ENCODE measurements at places on chromosomes 2 and 18.

- DNase-seq = no peak
Observed at GRCh38 chr2:33213648-33214047, 262.8 kb upstream of the RASGRP3 start.

GRCh38 chr2:74577448-74577847, 22.9 kb downstream of the DOK1 start:
- DNase-seq = no peak

GRCh38 chr2:5674026-5674340, 18.2 kb upstream of the SOX11 start:
- no peak for DNase-seq

DNA sequence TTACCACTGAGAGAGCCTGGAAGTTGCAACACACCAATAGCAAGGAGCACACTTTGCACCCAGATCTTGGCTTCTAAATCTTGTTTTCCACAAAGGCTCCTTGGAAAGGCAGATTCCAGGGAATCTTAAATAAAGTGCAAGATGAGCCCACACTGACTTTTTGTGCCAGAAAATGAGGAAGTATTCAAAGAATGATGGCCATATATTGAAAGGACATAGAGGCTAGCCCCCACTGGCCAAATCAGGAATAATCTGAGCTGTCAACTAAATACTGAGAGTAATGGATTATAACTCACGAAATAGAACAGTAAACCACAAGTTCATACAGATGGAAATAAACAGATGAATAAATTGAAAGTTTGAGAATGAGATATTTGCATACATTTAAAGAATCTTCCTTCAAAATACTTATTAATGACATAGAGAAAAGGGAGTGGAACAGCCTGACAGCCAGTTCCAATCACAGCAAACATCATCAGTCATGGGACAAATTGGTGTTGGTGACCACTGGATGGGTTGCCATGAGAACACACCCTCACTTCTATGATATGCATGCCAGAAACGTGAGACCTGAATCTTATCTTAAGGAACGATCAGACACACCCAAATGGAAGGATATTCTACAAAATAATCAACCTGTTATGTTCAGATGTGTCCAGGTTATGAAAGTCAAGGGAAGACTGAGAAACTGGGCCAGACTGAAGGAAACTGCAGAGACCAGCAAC, 12.2 kb upstream of the ACKR3 start:
- DNase-seq = no peak

DNA sequence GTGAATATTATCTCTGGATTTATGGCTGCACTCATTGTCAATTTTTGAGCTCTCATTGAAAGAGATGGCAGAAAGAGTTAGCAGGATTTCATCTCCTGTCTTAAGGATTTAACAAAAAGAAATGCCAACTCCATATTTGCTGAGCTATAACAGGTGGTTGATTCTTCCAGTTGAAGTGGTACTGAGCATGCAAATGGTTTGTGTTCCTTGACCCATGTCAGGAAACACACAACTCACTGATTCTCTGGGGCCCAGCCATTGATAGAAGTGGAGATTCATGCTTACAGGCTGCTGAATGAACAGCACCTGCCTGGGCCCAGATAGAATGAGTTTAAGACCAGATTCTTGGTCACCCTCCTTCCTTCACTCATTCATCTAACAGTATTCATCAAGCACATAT, 128.8 kb downstream of the CERS6 start:
- DNase-seq = no peak

DNA sequence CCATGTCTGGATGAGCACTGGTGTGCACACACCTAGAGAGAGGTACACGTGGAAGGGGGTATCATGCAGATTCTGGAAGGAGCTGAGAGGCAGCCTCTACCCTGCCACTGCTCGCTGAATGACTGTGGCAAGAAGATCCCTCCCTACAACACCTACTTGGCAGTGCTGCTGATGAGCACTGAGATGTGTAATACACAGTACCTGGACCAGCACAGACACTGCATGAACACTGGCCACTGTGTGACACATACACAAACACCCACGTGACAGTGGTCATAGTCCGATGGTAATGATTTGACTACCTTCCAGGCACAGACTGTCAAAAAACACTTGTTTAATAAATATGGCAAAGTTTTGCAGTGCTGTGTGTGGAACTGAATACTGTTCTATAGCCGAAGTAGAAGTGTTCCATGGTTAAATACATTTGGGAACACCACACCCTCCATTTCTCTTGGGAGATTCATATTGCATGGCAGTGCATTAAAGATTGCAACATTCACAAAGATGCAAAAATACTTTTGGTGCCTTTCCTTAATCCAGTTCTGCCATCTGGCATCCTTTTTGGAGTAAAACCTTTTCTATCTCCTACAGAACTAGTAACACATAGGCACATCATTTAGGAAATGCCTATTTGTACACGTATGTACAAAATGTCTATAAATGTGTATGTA, 29.6 kb downstream of the MRPS5 start:
- no peak for DNase-seq

DNA sequence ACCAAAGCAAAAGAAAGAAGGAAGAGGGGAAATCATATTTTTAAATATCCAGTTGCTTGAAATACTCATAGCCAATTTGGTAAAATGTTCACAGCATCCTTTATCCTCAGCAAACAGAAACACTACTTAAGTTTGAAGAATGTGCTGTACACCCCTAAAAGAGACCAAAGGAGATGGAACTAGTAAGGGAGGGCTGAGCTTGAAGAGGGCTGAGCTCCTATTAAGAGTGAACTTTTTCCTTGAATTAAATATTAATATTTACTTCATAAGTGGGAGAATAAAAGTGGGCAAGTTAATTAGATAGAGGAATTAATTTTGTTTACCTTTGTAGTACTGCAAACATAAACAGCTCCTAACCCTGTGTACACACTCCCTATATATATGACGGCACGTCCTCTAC, 7.0 kb downstream of the EVX2 start:
- DNase-seq = no peak

Measured in NCI-H1092 (cell line).